ENCODE measurements at places on chromosomes 2 and 18.

GRCh38 chr2:149141046-149141445, 102.5 kb downstream of the LYPD6B start:
- DNase-seq, result peak; percentile 52

DNA sequence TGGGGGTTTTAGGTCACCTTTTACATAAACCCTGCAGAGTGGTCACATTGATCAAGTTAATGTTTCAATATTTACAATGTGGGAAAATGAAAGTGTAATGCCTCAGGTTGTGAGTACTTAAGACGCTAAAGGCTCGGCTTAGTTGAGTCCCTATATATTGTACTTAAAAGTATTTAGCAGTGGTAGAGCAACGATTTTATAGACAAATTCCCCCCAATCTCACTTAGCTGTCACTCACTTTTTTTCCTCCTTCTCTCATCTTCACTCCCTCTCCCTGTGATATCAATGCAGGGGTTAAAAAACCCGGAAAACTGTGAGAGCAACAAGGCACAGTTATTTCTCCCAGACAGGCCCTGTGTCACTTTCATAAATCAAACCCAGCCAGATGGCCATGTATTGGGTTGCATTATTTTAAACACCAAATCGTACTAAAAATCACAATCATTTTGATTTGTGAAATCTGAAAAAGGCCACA, 5.4 kb downstream of the POU3F3 start:
- peak; percentile 21 for DNase-seq

- DNase-seq, result peak; percentile 89
These were observed 757 bp upstream of the MTCL1 start for GRCh38 chr18:8704361-8705237.

- DNase-seq, result no peak
These were observed 36.9 kb downstream of the TBC1D8 start for GRCh38 chr2:101114268-101114783.

DNA sequence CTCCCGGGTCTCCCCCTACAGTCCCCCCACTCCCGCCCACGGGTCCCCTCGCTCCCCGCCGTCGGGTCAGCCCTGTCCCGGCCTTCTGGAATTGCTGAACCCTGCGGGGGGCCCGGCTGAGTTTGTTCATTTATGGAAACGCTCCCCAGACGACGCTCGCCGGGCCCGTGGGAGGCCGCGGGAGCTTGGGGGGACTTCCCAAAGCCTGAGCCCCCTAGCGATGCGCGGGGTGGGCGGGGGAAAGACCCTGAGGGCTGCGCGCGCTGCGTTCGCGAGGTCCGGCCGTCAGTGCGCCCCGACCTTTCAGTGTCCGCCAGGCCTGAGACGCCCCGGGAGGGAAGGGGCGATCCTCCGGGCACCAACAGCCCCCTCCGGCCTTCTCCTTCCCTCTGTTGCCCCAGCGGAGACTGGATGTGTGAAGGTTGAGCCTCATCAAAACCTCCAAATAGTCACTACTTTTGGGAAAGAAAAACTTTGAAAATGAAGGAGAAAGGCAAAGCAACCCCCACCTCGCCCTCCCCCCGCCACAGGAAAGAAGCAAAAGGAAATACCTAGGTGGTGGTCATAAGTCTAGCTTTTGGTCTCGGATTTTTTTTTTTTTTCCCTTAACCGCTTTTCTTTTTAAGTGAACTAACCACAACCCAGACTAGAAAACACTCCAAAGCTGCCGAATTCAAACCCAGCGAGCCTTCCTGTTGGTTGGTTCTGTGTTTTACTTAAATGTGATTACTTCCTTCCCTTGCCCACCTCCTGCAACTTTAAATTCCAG, 509 bp upstream of the CYS1 start:
- DNase-seq, result no peak

- no peak for DNase-seq
These were observed 55.2 kb downstream of the BCL11A start for GRCh38 chr2:60498127-60498815.

DNA sequence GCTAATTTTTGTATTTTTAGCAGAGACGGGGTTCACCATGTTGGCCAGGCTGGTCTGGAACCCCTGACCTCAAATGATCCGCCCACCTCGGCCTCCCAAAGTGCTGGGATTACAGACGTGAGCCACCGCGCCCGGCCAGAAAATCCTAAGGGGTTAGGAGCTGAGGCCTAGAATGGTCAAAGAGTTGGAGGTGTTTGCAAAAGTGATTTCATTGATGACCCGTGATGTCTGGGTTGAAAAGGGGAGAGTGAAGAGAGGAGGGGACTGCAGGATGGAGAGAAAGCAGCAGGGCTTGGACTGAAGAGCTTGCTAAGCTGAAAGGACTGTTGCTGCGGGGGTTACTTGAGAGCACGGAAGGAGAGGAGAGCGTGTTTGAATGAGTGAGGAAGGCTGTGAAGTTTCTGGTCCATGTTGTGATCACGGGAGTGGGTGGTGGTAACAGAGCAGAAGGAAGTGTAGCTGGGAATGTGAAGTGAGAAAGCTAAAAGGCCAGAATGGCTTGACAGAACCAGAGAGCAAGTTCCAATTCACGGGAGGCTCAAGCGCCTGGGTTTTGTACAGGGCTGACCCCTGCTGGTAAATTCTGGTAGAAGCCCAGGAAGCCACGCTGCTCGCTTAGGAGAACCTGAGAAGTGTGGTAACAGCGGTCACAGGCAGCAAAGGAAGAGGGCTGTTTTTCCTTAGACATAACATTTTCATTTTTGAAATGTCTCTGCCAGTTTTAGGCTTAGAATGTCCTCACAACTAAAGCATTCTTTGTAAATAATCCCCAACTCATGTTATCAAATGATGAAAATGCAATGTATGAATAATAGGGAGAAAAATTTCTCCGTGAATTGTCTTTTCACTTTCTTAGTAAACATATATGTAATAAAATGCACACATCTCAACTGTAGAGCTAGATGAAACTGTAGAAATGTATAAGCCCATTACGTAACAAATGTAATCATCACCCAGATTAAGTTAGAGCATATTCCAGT, 40.5 kb upstream of the ACTR2 start:
- peak; percentile 95 for DNase-seq

DNA sequence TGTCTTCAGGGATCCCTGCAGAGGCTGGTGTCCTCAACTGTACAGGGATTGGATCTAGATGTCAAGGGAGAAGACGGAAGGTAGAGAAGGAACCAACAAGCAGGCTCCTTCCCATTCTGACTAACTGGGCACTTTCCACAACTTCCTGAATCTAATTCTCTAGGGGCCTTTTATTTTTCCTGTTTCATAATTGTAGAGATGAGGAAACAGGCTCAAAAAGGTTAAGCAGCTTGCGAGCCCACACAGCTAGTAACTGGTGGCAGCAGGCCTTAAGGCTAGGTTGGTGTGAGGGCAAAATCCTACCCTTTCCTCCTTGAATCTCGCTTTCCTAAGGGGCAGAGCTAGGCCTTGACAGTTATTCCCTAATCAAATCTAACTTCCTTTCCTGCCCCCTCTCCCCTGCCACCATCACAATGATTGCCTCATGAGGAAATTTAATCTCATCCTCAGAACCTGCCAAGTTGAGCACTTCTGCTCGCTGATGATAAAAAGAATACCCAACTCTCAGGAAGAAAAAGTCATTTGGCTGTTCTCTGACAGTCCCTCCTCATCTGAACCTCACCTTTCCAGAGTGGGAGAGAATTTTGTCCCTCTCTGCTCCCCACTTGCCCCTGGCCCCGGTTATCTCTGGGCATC, 35.7 kb upstream of the POLE4 start:
- DNase-seq, result no peak

DNA sequence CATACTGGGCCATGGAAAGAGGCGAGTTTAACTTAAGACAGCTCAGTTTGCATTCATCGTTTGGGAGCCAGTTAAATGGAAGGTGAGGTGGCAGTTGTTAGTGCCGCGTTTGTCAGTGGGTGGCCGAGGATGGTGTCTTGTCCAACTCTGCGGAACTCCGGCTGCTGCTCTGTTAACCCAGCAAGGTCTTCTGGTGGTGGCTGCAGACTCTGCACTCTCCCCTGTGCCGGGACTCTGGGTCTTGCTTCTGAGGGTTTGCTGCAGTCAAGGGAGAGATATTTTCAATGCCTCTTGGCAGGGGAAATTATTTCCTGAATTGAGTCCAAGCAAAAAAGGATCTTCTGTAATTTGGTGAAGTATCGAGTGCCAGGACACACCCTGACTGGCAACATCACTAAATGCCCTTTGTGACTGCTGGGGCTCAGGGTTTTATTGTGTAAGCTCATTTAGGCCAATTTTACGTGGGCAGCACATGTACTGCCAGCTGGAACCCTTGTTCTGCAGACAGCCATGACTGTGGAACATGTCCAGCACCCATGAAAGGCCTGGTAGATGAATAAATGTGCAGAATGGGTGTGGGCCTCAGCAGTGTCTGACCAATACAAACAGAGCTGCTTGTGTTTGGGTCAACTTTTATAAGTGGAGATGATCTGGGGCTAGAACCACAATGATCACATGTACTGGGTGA, 58.1 kb downstream of the IL1R2 start:
- no peak for DNase-seq

DNA sequence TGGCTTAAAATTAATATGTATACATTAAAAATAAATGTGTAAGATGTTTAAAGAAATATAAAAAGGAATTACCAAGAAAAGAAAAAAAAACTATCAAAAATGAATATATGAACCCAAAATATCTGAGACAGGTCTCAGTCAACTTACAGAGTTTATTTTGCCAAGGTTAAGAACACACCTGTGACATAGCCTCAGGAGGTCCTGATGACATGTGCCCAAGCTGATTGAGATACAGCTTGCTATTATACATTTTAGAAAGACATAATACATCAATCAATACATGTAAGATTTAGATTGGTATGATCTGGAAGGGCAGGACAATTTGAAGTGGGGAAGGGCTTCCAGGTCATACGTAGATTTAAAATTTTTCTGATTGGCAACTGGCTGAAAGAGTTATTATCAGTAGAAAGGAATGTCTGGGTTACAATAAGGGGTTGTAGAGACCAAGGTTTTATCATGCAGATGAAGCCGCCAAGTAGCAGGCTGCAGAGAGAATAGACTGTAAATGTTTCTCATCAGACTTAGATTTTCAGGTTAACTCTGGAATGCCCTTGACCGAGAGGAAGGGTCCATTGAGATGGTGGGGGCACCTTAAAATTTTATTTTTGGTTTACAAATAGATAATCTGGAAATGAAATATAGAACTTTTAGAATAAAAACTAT, 74.7 kb downstream of the EXOC6B start:
- DNase-seq, result no peak

DNA sequence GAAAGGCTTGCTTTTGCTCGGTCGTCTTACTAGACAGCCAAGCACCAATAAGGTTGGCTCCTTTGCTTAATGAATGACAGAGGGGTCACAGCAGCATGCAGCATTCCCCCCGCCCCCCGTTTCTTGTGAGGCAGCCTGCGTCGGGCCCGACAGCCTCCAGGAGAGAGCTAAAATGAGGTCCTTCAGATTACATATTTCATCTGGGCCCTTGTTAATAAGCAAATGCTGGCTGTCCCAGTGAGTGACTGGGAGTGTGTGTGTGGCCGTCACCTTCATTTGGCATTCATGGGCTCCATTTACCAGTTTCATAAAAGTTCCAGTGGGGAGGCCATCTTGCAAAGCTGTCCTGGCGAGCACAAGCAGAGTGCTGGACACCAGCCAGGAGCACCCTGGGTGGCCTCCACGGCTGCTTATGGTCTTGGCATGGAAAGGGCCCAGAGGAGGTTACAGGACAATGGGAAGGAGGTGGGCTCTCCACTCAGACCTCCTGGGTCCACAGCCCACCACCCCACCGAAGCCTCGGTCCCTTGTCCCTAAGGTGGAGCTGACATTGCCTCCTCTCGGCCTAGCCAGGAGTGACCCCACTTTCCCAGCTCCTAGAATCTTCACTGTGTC, 37.2 kb downstream of the ODC1 start:
- DNase-seq, result no peak

GRCh38 chr2:6167592-6168138, 475.5 kb downstream of the SOX11 start:
- DNase-seq, result no peak

GRCh38 chr18:941331-941730, 36.7 kb downstream of the ADCYAP1 start:
- DNase-seq, result no peak

GRCh38 chr2:234003972-234004617, 46.4 kb upstream of the SPP2 start:
- no peak for DNase-seq

- no peak for DNase-seq
These were observed 159.1 kb upstream of the PIEZO2 start for GRCh38 chr18:11308499-11308898.

- DNase-seq, result peak; percentile 96
These were observed 749 bp upstream of the ACVR2A start for GRCh38 chr2:147843864-147844696.

DNA sequence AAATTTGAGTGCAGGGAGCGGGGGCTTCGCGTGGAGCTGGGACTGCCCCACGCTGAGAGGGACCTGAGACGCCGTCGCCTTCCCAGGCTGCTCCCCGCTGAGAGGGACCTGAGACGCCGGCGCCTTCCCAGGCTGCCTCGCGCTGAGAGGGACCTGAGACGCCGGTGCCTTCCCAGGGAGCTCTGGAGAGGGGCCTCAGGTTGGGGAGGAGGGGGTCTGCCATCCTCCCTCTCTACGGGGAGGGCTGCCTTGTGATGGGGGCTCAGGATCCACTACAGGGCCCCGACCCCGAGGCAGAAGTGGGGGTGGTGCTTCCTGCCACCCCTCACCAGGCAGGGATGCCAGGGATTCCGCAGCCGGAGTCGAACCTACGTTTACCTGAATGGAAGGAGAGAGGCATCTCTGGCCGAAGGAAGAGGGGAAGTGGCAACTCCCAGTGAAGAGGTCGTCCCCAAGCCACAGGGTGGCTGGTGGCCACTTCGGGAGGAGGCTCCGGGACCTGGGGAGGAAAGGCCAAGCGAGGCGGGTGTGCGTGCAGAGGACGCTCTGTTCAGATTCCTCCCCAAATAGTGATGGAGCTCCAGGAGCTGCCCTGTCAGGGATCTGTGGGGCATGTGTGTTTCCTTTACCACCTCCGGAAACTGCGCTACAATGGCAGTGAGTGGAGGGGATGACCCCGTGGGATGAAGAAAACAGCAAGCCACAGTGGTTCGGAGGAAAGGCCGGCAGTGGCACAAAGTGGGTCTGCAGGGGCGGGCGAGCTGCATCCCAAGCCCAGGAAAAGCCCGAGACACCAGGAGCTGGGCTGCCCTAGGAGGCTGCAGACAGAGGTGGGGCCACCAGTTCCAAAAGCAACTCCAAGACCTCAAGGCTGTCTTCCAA, 108.2 kb upstream of the CTDP1 start:
- DNase-seq, result no peak

DNA sequence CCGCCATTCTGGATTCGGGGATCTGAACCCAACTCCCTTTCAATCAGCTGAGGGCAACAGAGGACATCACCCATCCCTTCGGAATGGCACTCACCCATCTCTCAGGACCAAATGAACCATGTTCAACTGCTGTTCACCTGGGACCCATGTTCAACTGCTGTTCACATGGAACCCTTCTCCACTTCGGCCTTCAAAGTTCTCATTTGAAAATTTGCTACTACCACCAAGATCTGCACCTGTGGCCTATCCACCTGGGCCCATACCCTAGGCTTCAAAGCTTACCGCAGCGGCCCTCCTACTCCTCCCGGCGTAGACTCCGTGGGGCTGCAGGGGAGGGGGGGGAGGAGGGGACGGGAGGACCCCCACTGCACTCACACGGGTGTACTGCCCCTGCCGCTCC, 119.2 kb upstream of the ANKRD30BL start:
- DNase-seq, result no peak

Measured in small intestine (tissue), 16 donors.